ENCODE measurements at places on chromosomes 16 and 17.

DNA sequence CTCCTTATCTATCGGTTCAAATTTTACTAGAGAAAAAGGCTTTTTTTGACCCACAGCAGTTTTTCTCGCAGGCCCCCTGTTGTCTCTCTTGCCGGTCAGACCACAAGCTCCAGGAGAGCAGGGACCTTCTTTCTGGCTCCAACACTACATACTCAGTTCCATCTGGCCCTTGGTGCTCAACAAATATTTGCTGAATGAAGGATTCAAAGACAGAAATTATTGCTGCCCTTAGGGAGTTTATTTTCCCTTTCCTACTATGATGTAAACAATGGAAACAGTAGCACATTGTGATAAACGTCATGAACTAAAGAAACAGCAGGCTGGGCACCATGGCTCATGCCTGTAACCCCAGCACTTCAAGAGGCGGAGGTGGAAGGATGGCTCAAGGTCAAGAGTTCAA lies 59.0 kb upstream of the ATP2A3 start:
- DNase-seq: no peak

GRCh38 chr16:695355-696089 lies 5.3 kb upstream of the WDR24 start:
- no peak for DNase-seq

- no peak for DNase-seq
These were observed 69.9 kb downstream of the TBC1D16 start for GRCh38 chr17:79965806-79966205.

DNA sequence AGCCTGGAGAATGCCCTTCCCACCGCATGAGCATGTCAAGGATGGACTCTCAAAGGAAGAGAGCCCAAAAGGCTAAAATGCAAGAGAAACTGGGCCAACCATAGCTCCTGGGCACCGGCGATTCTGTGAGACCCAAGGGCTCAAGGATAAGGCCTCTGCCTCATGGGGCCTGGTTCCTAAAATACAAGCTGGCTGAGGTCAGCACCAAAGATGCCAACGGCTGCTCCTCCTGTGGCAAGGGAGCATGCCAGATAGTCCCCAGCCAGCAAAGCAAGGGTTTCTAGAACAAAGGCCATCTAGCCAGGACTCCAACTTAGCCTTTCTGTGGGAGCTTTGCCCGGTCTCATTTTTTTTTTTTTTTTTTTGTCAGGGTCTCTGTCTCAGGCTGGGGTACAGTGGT lies 20.1 kb downstream of the GPRC5B start:
- DNase-seq: no peak

GRCh38 chr17:65503557-65503956 lies 57.9 kb downstream of the AXIN2 start:
- no peak for DNase-seq

GRCh38 chr16:71845639-71846430 lies at the start of gene ATXN1L:
ATXN1L (plus strand) TSS chr16:71845976; CDS start chr16:71849741, 3,765 bp downstream.
- DNase-seq: peak; percentile 64

GRCh38 chr17:9108146-9108545 lies 86.8 kb downstream of the NTN1 start:
- DNase-seq: no peak

- no peak for DNase-seq
These were observed 7.1 kb downstream of the NHERF1 start for GRCh38 chr17:74755533-74755932.

DNA sequence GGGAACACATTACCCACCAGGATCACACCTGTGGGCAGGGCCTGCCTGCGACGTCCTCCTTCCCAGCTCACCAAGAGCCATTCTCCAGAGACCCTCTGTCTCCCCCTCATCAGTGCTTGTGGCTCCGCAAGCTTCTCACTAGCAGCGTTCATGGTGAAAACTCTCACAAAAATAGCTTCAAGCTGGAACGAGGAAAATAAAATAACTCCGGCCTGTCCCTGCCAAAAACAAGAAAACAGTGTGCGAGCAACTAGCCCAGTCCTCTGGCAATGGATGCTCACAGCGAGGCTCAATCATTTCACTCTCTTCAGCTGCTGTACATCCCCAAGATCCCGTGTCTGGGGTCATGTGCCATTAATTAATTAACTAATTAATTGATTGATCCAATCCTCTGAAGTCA lies 18.0 kb downstream of the SPACA3 start:
- no peak for DNase-seq

GRCh38 chr17:27824176-27824715 lies 23.9 kb upstream of the NOS2 start:
- no peak for DNase-seq

DNA sequence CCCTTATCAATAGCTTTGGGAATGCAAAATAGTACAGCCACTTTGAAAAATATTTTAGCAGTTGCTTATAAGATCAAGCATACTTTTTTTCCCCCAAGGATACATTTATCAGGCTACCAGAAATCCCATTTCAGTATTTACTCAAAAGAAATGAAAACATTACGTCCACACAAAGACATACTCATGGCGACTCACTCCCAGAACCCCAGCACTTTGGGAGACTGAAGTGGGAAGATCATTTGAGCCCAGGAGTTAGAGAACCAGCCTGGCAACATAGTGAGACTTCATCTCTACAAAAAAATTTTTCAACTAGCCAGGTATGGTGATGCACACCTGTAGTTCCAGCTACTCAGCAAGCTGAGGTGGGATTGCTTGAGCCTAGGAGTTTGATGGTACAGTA lies 5.9 kb downstream of the SKA2 start:
- peak; percentile 21 for DNase-seq

DNA sequence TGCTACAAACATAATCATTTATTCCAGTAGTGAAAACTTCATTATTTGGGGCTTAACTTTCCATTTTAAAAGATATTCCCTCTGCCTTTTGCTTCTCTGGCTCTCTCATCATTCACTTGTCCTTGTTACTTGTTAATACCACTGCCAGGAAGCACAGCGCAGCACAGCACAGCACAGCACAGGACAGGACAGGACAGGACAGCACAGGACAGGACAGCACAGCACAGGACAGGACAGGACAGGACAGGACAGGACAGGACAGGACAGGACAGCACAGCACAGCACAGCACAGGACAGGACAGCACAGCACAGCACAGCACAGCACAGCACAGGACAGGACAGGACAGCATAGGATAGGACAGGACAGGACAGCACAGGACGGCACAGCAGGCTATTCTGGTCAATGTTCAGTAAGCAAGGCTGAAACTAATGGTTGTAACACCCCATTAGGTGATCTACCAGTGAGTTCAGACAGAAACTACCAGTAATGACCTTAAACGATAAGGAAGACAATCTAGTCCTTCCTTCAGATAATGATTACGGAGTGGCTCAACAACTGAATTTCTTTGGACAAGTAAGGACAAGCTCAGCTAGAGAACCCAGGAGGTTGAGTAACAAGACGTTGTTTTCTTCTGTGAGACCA lies 31.9 kb downstream of the COG1 start:
- DNase-seq: no peak

GRCh38 chr17:78020717-78021108 lies 62.2 kb downstream of the TNRC6C start:
- DNase-seq: no peak

DNA sequence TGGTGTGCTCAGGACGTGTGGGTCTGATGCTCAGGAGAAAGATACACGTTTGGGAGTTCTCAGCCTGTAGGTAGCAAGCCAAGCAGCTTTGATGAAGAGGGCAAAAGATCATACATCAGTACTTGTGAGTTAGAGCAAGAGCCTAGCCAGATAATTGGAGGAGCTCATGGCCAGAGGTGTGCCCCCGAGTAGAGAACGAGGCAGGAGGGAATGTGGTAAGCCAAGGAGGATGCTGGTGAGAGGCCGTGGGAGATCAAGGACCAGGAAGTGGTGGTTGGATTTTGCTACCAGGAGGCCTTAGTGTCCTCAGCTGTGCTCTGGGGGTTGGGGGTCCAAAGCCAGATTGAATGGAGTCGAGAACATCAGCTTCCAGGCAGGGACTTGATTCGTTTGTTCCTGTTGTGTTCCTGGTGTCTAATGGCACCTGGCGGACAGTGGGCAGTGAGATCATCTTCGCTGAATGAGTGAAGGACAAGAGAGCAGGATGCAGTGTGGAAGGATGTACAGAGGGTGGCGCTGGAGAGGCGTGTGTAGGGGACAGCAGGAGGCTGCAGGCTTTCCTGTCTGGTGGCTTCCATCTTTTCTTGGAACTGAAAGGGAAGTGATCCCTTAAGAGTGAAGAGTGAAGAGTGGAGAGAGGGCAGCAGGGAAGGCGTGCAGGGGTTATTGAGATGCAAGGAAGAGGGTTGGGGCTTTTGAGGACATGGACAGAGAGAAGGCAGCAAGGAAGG lies 11.6 kb downstream of the FBXL19 start:
- DNase-seq: peak; percentile 1

GRCh38 chr17:1638171-1638590 lies 7.4 kb downstream of the SCARF1 start:
- DNase-seq: no peak

DNA sequence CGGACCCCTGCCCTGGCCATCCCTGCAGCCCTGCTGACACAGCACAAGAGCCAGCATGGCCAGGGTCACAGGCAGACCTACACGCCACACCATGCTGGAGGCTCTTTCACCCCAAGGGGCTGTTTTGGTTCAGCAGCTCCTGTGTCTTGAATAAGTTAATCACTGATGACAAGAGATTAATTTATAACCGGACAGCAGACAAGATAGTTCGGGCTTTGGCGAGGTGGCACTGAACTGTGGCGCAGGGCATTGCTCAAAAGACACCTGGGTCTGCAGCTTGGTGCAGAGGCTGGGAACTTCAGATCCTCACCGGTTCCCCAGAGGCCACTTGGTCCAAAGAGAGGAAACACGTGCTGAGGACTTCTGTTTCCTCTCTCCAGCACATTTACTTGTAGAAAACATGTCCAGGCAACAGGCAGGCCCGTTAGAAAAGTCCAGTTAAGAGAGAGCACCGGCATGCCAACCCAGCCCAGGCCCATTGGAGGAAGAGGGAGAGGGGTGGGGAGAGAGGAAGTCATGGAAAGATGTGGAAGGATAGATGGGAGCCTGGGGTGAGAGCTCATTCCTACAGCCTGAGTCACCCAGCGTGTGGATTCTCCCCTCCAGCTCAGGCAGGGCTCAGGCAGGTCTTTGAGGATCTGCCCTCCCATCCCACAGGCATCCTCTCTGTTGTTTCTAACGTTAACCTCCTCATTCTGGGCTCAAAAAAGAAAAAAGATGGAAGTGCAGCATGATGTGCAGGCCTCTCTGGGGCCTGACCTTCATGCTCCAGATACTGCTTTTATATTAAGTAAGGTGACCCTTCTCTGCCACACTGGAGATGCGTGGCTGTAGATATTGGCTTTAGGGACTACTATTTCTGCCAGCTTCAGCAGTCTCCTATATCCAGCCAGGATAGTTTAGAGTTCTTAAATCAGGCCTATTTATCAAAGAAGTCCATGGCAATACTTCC lies 80.0 kb upstream of the HNF1B start:
- peak; percentile 96 for DNase-seq

- peak; percentile 14 for DNase-seq
These were observed 12.7 kb downstream of the NATD1 start for GRCh38 chr17:21240369-21241055.

DNA sequence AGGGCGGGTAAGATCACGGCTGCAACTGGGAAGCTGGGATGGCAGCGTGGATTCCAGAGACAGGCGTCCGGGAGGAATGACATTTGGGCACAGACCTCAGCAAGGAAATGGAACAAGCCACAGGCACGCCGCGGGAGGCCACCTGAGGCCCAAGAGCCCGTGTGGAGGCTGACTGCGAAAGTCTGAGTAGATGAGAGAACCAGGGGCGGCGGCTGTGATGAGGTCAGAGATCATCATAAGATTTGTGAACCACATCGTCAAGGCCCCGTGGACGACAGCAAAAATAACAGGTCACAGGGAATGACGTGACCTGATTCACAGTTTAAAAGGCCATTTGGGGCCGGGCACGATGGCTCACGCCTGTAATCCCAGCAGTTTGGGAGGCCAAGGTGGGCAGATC lies 48.2 kb downstream of the MRM3 start:
- DNase-seq: no peak

DNA sequence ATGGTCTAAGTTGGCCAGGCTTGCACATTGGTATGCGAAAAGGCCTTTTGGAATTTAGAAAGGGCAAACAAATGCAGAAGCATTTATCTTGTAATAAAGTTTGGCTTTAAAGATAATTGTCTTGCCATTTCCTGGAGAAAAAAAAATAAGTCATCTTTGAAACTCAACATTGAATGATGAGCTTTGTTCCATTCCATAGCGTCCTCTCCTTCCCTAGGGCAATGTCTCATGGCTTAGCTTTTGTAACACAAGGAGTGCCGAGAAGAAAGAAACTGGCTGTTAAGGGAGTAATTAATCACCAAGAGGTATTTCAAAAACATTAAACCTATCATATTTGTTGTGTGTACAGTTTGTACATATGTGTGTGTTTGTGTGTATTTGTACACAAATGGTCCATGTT lies 372.3 kb downstream of the NPIPA8 start:
- no peak for DNase-seq

- DNase-seq: peak; percentile 33
These were observed 354.1 kb downstream of the SOX9 start for GRCh38 chr17:72474719-72475477.

DNA sequence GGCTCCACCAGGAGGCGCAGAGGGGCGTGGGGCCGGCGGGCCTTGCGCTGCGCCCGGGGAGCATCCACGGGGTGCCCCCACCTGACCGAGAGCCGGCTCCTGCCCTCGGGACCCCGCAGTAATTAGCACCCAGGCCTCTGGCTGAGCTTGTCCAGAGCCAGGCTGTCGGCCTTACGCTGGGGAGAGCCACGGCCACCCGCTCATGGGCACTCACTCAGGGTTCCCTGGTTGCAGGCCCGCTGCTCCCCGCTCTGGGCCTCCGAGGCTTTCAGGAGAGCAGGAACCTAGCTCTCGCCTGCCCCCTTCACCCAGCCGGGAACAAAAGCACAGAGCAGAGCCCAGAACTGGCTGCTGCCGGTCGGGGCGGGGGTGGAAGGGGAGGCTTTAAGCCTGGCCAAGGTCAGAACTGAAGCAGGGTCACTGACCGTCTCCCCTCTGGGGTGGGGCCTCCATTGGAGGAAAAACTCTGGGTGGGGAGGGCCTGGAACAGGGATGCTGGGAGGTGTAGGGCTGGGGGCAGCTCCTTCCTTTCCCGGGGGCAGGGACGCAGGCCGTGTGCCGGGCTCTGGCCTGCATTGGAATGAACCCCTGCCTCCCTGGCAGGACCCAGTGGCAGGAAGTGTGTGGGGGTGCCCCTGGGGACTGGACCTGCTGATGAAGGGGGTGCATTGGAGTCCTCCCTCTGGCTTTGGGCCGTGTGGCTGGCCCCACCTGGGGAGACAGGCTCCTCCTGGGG lies 12.3 kb downstream of the GLIS2 start:
- DNase-seq: peak; percentile 34

DNA sequence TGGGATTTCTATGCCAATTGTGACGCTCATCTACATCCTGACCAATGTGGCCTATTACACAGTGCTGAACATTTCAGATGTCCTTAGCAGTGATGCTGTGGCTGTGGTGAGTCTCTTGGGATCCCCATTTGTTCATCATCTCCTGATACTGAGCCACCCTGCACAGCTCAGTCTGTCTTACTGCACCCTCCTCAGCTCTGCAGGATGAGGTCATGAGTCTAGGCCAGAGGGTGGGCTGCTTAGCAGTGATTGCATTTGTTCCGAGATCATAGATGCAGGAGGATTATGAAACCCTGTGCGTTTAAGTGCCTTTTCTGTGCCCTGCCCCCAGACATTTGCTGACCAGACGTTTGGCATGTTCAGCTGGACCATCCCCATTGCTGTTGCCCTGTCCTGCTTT lies 19.5 kb downstream of the SLC7A6OS start:
- DNase-seq: no peak
